ENCODE measurements at places on chromosomes 5 and 9.

DNA sequence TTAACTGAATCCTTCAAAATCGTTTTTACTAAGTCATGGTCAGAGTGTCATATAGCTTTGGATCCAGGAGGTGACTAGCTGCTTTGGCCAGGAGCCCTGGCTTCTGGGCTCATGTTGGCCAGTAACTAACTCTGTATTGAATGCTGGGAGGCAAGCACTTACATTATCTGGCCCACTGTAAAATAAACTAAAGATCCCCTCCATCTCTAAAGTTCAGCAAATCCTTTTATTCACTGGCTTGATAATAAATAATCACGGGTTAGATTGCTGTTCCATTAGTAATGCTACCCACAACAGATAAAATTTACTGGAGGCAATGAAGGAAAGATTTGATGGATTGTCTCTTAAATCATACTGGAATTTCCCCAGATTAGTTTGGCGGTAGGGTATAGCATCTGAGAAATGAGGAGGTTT is 382.2 kb upstream of the TLE4 start:
- DNase-seq, result no peak

GRCh38 chr5:24163091-24163490 is 481.7 kb downstream of the CDH10 start:
- DNase-seq, result no peak

- no peak for DNase-seq
Measured at GRCh38 chr5:56421246-56422075, 188.3 kb upstream of the ANKRD55 start.

DNA sequence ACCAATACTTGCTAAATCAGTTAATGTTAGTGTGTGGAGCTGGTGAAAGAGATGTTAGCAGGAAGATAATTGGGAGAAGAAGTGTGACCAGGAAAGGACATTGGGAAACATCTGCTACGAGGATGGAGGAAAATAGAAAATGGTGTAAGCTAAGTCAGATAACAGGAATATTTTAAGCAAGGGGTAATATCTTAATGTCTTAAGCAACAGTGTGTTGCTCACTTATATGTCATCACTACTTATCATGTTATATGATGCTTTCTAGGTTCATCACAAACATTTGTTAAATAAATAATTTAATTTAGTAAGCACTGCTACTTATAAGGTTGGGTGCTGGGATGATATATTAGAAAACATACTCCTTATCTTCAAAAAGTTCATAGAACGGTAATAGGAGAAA is 326.1 kb downstream of the EDIL3 start:
- no peak for DNase-seq

DNA sequence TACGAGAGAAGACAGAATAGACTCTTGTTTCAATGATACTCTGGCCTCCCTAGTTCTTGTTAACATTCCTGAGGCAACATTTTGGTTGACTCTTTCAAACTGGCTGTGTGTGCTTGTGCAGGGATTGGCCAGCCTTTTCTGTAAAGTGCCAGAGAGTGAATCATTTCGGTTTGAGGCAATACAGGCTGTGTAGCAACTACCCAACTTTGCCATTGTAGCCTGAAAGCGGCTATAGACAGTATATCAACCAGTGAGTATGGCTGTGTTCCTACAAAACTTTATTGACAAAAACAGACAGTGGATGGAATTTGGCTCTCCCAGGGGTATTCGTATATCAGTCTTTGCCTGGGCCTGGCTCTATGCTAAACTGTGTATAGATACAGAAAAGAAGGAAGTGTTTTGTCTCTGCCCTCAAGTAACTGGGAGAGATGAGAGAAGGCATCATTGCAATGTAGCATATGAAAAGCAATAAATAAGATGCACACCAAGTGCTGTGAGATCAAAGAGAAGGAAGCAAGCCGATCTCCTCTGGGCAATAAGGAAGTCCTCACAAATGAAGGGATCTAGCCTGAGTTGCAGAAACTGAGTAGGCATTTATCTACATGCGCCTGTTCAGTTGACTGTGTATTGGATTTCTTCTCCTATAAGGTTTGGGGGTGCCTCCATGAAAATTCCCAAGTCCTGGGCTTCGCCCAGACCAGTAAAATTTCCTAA is 568.0 kb upstream of the KLF4 start:
- DNase-seq, result no peak

GRCh38 chr9:120628207-120628924 is 48.4 kb upstream of the CDK5RAP2 start:
- DNase-seq, result no peak

DNA sequence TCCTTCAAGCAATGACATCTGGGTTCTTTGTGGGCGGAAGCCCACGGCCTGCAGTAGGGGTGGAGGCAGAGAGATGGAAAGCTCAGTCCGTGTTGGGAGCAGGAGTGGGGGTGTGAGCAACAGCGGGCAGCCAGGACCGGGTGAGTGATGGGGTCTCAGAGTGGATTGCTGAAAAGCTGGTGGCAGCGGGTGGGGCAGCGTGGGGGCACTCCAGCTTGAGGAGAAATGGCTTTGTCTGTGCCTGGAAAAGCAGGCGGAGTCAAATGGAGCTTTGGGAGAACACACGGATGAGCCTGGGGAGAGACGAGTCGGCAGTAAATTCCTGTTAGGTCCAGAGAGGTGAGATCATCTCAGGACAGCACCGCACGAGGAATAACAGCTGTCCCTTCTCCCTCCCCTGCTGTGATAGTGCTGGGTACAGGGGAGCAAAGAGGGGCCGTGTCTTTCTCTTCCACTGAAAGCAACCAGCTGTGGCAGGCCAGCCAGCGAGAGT is 42.1 kb downstream of the CACNA1B start:
- DNase-seq, result no peak

- DNase-seq, result no peak
Measured at GRCh38 chr5:140040358-140040757, 2.7 kb downstream of the NRG2 start.

DNA sequence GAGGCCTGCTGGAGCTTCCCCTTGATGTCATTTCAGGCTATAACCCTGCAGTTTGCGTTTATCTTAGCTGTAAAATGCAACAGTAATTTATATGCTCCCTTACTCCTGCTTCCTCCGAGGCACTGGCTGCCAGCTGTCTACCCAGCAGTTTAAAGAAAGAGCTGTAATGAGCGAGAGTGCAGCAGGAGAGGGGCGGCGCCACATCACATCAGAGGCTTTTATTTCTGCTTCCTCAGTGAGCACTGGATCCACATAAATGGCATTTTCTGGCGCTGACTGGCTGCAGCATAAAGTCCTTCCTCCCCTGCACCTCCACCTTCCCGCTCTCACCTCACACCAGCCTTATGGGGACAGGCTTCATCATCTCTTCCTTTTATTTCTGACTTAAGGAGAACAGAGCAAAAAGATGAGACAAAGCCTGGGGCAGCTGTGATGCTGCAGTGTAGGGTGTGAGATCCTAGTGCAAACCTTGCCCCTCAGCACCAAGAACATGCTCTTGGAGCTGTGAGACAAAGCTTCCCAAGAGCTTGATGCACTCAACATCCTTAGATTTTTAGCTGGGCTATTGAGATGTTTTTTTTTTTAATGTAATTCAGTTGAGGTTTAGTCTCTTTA is 829.6 kb upstream of the ZNF608 start:
- no peak for DNase-seq
